ENCODE measurements at places on chromosomes 12 and 14.

GRCh38 chr12:111720457-111720856 is 34.6 kb downstream of the ACAD10 start:
- no peak for DNase-seq

DNA sequence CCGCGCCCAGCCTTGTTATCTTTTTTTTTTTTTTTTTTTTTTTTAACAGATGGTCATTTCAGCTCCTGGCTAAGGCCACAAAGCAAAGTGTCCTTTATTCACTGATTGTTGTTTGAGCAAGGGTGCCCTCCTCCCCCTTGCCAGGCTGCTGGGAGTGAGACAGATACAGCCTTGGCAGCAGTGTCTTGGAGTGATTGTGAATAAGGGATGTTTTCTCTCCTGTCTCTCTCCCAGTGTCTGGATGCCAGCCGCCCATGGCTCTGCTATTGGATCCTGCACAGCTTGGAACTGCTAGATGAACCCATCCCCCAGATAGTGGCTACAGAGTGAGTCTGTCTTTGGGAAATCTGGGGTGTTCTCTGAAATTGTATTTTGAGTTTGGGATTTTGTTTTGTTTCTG is 28.7 kb downstream of the FNTB start:
- no peak for DNase-seq

GRCh38 chr14:51521764-51522163 is 129.9 kb upstream of the FRMD6 start:
- peak; percentile 89 for DNase-seq

DNA sequence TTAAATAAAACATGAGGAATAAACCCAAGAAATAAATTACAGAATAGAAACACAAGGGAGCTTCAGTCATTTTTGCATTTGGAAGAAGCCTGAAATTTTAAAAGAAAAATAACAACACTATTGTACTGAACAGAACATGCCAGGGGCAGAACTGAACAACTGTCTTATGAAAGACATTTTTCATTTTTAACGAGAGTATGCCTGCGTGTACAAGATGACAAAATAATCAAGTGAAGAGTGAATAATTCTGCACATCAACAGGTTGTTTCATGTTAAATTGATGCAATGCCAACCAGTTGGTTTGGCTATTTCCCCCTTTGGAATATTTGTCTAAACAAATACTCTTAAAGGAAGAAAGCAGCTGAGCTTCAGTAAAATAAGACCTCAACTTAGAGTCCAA is 103.3 kb upstream of the BTG1 start:
- no peak for DNase-seq

DNA sequence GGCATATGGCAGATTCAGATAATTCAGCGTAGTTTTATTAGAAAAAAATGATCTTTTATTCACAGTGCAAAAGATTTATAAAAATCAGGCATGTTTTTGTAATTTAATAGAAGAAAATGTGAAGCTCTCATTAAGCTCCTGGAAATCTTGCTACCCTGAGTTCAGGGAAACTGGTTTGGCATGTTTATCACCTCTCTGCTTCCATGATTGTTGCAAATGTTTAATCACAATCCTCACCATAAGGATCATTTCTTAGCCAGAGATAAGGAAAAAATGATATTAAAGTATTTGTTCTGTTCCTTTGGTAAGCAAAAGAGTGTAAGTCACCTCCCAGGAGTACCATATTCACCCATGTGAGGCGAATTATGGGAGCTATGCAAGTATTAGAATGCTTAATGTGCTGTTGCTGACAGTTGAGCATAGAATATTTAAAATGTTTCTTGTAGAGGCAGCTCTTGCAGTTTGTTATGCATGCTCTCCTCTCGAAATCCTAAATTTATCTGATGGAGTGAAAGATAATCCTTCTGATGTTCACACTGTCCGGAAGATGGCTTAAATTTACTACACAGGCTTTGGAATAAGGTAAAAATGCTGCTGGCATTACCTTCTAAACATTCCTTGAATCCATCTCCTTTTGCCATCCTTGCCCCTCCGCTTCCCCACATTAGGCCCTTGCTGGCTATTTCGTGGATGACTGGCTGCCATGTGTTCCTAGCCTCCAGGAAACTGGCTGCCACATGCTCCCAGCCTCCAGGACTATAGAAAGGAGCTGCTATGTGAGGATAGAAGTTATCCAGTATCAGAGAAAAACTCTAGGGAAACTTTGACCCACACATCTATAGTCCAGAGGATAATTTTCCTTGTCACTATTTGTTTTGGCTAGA is 115.8 kb upstream of the CCDC198 start:
- no peak for DNase-seq

- DNase-seq, result no peak
Observed at GRCh38 chr14:105220699-105221597, 27.4 kb upstream of the BTBD6 start.

- no peak for DNase-seq
Observed at GRCh38 chr12:68934392-68934791, 1.4 kb upstream of the CPM start.

- DNase-seq, result no peak
Observed at GRCh38 chr12:24482882-24483604, 465.9 kb downstream of the BCAT1 start.

GRCh38 chr12:50043854-50044253 is 13.5 kb upstream of the ASIC1 start:
- no peak for DNase-seq

GRCh38 chr12:123997033-123997822 is 24.2 kb downstream of the ZNF664 start:
- no peak for DNase-seq

All from fibroblast of skin of left biceps (primary cell).